ENCODE measurements at places on chromosomes 3 and 15. TPM values are rescaled to one million over a fixed set of nuclear protein-coding genes. Genes with fewer than 3 reads are reported as not detected.

Gene PLSCR2
- total RNA-seq, result not detected

Gene CEP63
- total RNA-seq, result 40.0 TPM

Gene ZNF860
- total RNA-seq, result 0.60 TPM

Gene TMEM266
- not detected for total RNA-seq

Gene PRSS50
- not detected for total RNA-seq

Gene HGD
- total RNA-seq, result not detected

Gene HYAL1
- 0.72 TPM for total RNA-seq

Gene ERICH6
- not detected for total RNA-seq

Gene INSYN1
- total RNA-seq, result not detected

Gene ANKRD63
- not detected for total RNA-seq

Gene AHSG
- not detected for total RNA-seq

Gene MESP2
- total RNA-seq, result 1.8 TPM

Gene PROK2
- not detected for total RNA-seq

Gene CPLX3
- total RNA-seq, result not detected

Gene GNAT1
- total RNA-seq, result not detected

Gene PAK6
- 9.5 TPM for total RNA-seq

Gene GOLGA8N
- 0.49 TPM for total RNA-seq

Gene LSMEM2
- total RNA-seq, result not detected

DNA sequence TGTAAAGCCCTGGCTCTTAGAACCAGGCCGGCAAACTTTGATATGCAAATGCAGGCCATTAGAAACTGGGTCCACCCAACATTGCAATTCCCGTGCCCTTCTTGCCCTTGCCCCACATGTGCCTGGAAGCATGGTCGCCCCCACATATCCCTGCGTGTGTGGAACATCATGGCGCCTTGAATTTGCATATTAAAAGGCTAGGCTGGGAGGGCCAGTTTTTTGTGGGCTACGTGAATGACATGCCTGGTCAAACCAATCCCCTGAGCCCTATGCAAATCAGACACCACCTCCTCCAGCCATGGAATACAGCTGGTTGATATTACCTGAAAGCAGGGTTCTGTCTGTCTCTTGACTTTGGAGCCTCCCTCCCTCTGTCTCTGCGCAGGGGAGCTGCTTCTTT is 58.7 kb upstream of the ARHGEF26 start:
- no peak for DNase-seq

- peak; percentile 92 for DNase-seq
Observed at GRCh38 chr3:151925876-151926275, 52.4 kb downstream of the SUCNR1 start.

DNA sequence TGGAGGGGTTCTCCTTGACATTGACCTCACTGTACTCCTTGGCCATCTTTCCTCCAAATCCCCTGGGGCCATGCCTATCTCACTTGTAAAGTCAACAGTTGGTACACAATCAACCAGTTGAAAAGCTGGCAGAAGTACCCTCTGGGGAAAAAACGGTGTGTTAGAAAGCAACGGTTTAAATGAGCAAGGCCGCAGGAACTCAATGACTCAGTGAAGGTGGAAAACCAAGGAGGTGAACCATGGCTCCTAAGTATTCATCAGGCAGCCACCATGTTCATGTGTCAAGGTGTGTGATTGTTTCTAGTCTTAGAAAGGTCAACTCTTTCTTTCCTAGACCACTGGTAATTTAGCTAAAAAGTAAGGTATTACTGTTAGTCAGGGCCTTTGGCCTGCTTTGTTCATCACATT is 130.9 kb upstream of the SATB1 start:
- DNase-seq, result no peak

DNA sequence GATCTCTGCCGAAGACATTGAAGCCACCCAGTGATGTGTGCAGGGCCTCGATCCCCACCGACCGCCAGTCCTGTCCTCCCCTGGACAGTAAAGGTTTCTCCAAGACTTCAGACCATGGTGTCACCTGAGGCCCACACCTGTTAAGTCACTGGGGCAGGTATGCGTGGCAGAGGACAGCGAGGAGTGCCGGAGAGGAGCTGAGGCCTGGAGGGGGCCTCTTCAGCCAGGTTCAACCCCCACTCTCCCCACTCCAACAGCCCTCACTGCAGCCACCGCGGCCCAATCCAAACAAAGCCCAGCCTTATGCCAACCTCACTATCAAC is 2.4 kb downstream of the GOLGA8B start:
- DNase-seq, result no peak

GRCh38 chr3:160193644-160194192 is 31.5 kb upstream of the C3orf80 start:
- DNase-seq, result no peak

GRCh38 chr3:140323561-140323960 is 354.3 kb upstream of the TRIM42 start:
- peak; percentile 15 for DNase-seq

DNA sequence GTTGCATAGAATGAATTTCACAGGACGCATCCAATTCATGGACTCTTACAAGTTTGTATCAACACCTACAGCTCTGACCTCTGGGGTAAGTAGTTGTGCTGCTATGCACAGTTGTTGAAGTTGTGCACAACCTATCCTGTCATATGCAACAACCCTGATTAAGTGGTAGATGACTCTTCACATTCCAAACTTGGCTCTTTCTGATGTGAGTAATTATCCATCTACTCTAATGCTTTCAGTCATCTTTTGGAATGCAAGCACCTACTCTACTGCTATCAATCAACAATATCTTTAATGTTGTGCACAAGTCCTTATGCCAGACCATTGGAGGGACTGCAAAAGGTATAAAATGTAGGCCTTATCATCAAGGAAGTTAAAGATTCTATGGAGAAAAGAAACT is 921.4 kb downstream of the MCTP2 start:
- DNase-seq, result no peak

GRCh38 chr3:64351713-64352638 is 126.7 kb upstream of the PRICKLE2 start:
- DNase-seq, result peak; percentile 65

DNA sequence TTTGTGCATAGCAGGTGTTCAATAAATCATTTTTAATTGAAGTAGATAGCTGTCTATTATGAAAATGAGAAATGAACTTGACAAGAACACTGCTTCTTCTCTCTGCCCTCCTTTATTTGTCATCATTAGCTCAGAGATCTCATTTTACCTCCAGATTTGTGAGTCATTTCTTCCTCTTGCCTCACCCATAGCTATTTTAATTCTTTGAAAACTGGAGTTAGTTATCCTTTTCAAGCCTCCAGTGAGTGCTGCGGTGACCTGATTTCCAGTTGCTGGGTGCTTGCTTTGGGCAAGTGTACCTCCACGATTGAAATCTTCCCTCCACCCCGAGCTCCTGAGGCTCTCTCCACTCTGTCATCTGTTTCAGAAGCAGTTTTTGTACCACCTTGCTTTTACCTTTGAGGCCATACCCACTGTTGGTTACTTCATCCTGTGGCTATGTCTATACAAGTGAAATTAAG is 114.6 kb downstream of the NFKBIZ start:
- peak; percentile 39 for DNase-seq

DNA sequence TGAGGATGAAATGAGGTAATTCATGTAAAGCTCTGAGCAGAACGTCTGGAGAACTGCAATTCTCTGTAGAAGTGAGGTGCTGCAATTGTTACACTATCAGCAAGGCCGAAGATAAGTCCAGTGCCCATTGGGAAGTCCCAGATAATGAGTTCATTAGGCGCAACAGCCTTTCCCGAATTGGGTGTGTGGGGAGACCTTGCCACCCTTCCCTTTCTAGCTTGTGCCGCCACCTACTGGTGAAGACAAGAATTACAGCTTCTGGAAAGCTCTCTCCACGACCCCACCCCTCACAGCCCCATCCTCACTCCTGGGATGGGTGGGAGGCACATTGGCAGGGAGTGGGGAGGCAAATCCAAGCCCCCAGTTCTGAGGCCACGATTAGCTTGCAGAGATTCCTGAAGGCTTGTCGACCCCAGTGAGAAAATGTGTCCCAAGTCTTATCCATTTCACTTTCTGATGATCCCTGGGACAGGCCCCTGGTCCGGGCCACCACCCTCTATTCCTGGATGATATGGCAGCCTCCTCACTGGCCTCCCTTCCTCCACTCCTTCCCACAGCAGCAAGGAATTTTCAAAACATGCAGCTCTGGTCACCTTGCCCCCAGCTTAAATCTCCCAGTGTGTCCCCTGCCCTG is 36.4 kb downstream of the FAM3D start:
- peak; percentile 55 for DNase-seq

DNA sequence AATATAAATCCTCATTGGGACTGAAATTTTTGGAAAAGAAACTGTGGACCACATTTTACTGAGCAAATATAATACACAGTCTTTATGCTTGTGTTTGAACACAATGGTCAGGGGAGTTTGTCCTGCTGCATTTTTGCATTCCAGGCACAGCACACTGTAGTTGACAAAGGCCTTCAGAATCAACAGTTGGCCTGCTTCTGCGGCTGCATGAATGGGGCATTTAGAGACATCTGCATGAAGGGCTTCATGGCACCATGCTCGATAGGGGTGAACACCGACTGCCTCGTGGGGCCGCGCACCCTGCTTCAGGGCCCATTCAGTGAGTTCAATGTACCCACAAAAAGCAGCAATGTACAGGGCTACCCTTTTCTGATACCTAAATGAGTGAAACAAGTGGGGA is 15.4 kb upstream of the COMMD2 start:
- DNase-seq, result no peak

GRCh38 chr15:31325595-31326155 is 960 bp upstream of the KLF13 start:
- no peak for DNase-seq

DNA sequence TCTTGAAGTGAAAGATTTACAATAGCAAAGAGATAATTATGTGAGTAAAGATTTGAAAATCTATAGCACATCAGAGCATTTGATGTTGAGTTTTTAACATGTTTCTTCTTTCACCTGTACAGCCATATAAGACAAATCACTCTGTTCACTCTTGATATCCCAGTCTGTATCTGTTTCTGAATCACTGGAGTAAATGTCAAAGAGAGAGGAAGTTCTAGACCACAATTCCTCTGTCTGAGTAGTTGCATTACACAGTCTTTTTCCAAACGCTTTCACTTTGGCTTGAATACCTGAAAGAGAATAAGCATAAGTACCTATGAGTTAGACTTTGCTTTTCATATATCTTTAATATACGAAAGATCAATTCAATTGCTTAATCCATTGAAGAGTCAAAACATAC is 9.9 kb downstream of the THAP10 start:
- DNase-seq, result no peak

- DNase-seq, result peak; percentile 53
Observed at GRCh38 chr3:140499114-140499757, 178.6 kb upstream of the TRIM42 start.

DNA sequence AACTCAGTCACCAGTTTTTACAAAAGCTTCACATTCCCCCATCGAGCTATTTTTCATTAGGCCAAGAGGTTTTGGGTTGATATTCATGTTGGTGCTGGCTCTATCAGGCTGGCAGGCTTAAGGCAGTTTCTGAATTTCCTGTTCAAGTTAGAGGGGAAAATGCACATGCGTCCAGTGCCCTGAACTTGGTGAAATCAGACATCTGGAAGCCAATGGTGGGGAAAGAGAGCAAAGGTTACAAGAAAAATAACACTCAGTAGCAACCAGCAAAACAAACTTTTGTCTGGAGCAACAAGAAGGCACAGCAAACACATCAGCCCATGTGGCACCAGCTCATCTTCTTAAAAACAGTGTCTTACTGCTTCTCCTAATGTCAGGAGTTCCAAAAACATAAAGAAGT is 155.6 kb upstream of the TSC22D2 start:
- DNase-seq, result peak; percentile 79

DNA sequence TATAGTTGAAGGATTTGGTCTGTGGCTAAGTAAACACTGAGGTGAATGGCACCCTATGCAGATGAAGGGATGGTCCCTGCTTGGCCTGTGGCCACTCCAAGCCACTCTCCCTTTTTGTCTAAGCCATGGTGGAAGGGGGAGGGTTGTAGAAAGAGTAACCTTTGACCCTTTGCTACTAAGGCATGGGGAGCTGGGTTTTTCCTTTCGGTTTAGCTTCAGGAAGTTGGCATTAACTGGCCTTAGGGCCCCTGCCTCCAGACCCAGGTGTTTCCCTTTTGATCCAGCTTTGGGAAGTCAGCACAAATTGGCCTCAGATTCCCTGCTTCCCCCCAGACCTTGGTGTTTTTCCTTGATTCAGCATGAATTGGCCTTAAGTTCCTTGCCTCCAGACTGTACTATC is 49.5 kb downstream of the EFCAB12 start:
- DNase-seq, result no peak

- DNase-seq, result peak; percentile 39
Observed at GRCh38 chr3:197793247-197793646, 2.2 kb downstream of the LRCH3 start.

GRCh38 chr3:8491271-8492144 is 10.1 kb upstream of the LMCD1 start:
- DNase-seq, result no peak

- DNase-seq, result no peak
Observed at GRCh38 chr3:29583861-29584260, 303.0 kb downstream of the RBMS3 start.

GRCh38 chr3:184176377-184177330 is 2.0 kb downstream of the AP2M1 start:
- peak; percentile 97 for DNase-seq

DNA sequence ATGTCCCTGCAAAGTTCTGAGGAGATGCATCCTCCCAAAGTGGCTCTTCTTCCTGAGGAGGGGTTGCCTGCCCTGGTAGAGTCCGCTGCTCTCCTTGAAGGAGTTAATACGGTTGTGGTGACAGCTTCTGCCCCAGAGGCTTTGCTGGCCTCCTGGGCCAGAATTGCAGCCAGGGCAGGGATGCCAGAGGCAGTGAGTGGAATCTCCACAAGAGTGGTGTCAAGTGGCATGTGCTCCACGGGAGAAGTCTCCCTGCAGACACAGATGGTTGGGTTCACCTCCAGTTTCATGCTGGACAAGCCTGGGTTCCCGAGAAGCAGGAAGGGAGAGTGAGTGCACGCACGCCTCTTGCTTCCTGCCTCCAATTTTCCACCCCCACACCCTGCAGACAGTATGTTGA is 105.5 kb downstream of the SLC25A26 start:
- DNase-seq, result no peak

GRCh38 chr3:196419386-196419785 is 12.8 kb downstream of the UBXN7 start:
- no peak for DNase-seq

- no peak for DNase-seq
Observed at GRCh38 chr3:122892118-122892960, 97.5 kb downstream of the SLC49A4 start.

DNA sequence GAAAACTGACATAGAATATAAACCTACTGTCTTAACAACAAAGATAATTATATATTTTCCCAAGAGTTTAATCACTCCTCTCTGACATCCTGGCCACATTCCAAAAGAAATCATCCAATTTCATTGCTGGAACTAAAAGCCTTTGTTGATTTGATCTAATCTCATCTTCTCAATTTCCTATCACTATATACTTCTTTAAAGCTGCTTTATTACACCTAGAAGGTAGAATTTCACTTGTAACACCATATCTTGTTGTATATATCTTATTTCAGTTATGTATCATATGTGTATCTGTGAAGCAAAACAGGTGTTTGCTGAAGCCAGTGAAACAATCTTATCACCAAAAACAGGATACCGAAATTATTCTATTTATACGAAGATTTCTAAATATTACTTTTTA is 740.2 kb downstream of the ROBO1 start:
- no peak for DNase-seq
